SJSA1 (cell line): ENCODE measurements at places on chromosomes 4 and X. TPM values are rescaled to one million over a fixed set of nuclear protein-coding genes. Genes with fewer than 3 reads are reported as not detected.

DNA sequence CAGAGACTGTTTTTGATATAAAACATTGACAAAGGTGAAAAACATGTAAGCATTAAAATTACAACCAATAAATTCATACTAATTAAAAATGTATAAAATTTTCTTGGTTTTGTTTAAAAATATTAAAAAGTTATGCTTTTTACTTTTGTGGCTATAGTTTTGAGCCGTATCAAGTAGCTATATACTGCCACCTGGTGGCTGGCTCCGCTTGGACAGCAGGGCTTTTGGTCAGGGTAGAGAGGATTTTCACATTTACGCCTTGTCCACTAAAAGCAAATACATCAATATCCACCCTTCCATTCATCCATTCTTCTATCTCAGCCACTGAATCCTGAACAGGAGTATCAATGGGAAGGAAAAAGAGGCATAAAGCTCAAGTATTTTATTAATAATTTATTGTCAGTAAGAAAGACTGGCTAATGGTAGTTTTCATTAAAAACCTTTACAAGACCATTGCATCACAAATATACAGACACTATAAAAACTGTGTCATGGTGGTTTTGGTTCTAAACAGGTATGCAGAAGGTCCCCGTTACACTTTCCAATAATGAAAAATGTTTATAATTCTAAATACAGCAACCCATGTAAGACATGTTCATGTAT, 32.1 kb upstream of the MTNR1A start:
- peak; percentile 72 for DNase-seq

DNA sequence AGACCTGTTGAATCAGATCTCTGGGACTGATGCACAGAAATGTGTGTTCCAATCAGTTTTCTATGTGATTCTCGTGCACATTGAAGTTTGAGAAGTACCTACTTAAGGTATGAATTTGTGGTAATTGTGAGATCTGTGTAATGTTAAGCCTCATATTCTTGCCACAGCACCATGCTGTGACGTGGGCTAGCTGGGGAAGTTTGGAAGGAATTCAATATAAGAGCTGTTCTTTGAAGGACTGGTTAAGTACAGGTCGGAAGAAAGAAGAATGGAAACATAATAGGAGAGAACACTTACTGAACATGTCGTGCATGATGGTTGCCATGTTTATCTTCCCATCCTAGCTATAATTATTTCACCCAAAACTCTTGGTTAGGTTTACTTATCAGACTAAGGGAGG, 79.7 kb upstream of the CXXC4 start:
- no peak for DNase-seq

DNA sequence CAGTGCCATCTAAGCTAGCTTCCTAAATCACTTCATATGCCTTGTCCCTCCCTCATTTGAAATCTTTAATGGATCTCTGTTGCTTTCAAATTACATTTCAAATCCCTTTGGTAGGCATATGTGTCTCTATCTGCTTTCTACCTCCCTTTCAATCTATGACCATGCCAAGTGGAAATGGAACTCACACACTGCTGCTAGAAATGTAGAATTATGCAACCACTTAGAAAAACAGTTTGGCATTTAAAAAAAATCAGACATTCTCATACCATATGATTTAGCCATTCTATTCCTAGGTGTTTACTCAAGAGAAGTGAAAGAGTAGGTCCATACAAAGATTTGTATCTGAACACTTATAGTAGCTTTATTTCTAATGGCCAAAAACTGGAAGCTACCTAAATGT, 413.5 kb upstream of the INTU start:
- DNase-seq: no peak

DNA sequence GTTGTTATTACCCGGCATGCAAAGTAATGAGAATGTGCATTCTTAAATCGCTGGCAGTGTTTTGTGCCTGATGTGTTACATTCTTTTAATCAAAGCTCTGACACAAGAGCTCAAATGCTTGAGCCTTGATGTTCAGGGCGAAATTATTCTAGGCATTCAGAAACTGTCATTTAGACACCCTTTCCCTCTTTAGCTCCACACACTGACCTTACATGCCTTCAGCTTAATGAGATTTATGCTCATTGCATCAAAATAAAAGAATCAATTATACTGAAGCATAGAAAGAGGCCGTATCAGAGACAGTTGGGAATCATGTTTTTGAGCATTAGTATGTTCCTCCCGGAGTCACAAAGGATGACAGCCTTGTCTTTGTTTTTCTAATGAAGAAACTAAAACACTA, 56.7 kb downstream of the FAM114A1 start:
- no peak for DNase-seq

DNA sequence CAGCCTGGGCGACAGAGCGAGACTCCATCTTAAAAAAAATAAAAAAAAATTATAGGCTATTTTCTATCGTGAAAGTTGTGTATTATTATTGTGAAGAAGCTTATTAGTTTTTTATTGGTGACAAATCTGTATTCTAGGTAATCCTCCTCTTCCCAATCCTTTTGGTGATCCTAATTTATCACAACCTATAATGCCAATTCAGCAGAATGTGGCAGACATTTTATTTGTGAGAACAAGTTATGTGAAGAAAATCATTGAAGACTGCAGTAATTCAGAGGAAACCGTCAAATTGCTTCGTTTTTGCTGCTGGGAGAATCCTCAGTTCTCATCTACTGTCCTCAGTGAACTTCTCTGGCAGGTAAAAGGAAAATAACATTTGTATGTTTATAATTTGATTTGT, 109.4 kb upstream of the DDX3X start:
- no peak for DNase-seq

DNA sequence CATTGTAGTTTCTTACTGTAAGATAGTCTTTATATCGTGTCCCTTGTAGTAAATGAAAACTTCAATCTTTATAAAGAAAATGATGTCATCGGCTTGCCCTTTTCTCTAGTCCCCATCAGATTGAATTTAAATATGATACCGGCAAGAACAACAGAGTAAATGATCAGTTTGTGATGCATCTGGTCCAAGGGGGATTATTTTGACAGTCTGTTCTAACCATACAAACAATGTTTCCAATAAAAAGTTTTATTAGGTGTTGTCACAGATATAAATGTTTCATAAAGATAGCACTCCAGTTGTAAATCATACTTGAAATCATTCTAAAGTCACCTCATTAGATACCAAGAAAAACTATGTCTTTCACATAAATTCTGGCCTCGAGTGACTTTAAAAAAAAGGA, 72.3 kb downstream of the SLC9A6 start:
- no peak for DNase-seq

The SASH3 gene
- total RNA-seq: not detected in 2 replicates

GRCh38 chr4:184255871-184256642, 38.4 kb upstream of the ENPP6 start:
- DNase-seq: no peak
